Right cardiac atrium (tissue), 5 donors: ENCODE measurements at places on chromosomes 11 and 22. TPM values are rescaled to one million over a fixed set of nuclear protein-coding genes. Genes with fewer than 3 reads are reported as not detected.

DNA sequence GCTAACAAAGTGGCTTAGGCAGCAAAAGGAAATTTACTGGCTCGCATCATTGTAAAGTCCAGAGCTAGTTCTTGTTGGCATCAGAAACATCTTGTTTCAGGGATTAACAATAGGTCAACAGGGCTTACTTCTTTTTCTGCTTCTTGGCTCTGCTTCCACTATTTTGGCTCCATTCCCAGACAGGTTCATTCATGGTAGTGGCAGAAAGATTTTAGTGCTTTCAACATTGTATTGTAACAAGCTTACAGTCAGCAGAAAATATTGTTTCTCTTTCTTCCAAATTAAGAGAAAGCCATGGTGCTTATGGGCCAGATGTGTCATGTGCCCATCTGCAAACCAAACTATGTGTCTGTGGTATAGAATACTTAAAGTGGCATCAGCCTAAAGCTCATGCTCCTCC, 315.6 kb downstream of the RAB38 start:
- no peak for DNase-seq

DNA sequence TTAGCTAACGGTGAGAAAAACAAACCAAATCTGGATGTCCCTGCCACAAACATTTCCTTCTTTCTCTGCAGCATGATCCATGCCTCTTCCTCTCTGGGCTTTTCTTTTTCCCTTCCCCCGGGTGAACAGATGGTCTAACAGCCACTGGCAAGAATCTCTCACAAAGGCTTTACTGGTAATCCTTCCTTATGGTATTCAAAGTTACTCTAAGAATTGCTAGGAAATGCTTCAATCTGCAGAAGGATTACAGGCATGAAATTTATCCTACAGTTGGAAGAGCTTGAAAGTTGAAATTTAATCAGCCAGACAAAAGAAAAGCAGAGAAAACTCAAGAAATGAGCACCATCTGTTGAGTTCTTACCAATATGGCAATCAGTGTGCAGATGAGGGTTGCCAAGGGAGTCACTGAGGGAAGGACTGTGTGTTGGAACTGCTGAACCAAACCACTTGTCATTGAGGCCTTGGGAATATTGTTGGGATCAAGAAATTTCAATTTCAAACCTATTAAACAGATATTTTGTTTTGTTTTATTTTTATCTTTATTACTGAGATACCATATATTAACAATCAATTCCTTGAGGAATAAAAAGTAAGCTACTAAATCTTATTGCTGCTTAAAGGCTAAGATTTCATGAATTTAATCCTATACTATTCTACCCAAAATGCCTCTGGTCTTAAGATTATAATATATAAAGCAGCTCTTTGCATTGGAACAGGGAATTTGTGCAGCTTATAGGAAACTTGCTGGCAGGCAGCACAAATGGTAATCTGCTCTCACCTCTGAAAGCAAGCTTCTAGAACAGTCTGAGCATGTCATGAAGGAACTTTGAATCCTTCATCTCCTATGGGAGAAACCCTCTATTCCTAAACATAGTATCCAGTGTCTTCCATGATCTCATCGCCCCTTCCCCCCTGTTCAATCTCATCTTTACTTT, 29.7 kb upstream of the NDUFC2 start:
- no peak for DNase-seq

DNA sequence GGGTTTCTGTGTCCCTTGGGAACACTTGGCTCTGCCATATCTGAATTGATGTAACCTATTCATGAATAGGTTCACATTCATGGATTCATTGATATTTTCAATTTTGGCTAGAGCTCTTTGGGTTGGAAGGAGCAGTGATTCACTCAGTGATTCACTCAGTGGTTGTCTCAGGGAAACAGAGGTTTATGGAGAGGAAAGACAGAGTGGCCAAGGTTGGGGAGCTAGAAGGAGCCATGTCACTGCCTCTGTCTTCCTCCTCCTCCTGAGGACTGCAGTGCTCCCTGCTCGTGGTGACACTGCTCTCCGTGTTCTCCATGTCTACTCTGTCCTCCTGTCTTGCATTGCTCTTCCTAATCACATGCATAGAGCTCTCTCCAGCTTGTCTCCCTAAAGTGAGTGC, 17.4 kb downstream of the CEP164 start:
- DNase-seq = no peak

DNA sequence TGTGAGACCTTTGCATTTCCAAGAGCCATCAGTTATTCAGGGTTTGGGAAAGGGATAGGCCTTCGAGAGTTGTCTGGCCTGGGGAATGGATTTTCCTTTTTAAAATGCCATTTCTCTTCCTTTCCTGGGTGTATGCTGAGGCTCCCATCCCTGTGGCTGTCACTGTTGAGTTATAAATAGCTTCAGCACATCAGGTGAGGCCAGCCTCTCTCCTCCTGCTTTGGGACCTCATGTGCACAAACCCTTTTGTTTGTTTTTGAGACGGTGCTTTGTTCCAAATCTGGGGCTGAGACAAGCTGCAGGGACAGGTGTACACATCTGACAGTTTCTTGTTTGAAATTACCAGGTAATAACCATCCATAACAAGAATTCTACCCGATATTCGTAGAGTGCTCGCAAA, 1.3 kb downstream of the TEF start:
- no peak for DNase-seq

Gene APOL3
- total RNA-seq = 25.4 TPM
